ENCODE measurements at places on chromosomes 13 and 19. TPM values are rescaled to one million over a fixed set of nuclear protein-coding genes. Genes with fewer than 3 reads are reported as not detected.

The CCDC70 gene
- polyA plus RNA-seq, result not detected

The OR7D2 gene
- polyA plus RNA-seq, result not detected

The TEX29 gene
- 0.37 TPM for polyA plus RNA-seq

GRCh38 chr13:36133950-36134626 is 2.9 kb upstream of the DCLK1 start:
- DNase-seq, result no peak

DNA sequence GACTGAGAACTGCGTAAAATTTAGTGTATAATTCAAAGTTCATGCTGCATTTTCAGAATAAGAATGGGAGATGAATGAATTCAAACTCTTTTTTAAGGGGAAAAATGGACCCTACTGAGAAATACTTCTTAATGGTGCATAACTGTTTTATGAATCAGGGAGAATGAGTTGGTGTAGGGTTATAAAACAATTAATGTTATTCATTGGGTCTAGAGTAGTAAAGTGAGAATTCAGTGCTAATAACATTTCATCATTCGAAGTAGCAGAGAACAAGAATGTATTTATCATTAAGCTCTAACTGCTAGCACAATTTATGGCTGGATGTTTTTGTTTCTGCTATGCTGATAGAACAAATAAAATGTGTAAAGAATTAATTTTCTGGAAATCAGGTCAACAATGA is 310.2 kb downstream of the SLITRK5 start:
- DNase-seq, result no peak

DNA sequence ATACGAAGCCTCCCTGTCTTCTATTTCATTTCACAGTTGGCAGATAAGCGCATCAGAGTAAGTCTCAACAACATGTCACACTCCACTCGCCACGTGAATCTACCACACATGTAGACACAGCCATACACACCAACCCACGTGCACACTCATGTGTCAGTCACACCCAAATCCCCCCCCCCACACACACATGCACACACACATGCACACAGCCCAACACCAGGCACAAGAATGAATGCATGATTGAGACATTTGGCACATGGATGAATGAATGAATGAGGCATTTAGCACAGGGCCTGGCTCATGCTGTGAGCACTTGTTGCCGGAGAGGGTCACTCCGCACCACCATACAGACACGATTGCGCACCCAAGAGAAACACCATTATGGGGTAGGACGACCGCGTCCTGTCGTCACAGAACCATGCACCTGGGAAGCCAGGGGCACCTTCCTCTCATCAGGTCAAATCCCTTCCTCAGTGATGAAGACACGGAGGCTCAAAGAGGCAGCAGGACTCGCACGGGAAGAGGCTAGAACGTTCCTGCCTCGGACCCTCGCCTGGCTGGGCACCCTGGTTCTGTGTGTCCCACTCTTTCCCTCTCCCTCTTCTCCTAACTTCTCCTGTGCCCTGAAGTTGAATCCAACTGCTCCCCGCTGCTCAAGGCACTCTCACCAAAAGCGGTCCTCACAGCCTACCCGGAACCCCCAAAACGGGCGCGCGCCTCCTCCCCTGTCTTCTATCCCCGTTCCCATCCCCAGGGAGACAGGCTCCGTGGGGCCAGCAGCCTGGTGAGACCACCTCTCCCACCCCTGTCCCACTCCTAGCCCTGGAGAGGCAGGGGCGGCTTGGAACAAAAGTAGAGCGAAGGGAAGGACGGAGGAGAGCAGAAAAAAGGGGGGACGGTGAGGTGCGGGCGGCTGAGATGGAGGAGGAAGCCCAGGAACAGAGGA is 1.3 kb downstream of the MEIS3 start:
- DNase-seq, result no peak

- DNase-seq, result peak; percentile 86
Measured at GRCh38 chr19:8342684-8343482, at the start of gene KANK3. TSS of gene KANK3 (minus strand) at chr19:8343262. CDS start at chr19:8337828, 5,434 bp downstream.

Measured in right renal cortex interstitium (tissue), 3 donors.